ENCODE measurements at places on chromosomes 2 and 18.

DNA sequence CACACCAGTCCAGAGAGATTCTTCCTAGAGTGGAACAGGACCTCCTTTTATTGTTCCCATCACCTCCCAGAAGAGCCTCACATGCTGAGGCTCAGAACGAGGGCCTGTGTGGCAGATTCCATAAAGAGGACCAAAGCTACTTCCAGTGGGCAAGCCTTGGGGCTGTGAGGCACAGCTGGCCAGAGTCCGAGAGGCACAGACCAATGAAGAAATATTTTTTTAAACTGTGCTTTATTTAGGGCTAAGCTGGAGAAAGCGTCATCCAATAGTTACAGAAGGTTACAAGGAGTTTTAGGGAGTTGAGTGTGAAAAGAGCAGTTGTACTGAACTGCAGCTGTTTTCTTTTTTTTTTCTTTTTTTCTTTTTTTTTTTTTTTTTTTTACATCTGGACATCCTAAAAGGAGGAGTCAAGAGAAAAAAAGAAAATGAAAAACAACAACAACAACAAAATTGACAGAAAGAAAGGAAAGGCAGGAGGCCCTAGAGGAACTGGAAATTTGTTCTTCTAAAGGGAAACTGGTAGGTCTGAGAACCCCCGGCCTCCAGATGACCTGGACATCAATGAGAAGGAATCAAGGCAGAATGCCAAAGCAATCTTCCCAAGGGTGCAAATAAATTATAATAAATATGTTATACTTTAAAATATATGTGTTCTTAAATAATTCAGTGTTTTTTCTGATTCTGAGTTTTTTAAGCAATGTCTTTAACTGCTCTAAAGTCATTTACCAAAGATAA lies 322.6 kb downstream of the CELF4 start:
- no peak for DNase-seq

DNA sequence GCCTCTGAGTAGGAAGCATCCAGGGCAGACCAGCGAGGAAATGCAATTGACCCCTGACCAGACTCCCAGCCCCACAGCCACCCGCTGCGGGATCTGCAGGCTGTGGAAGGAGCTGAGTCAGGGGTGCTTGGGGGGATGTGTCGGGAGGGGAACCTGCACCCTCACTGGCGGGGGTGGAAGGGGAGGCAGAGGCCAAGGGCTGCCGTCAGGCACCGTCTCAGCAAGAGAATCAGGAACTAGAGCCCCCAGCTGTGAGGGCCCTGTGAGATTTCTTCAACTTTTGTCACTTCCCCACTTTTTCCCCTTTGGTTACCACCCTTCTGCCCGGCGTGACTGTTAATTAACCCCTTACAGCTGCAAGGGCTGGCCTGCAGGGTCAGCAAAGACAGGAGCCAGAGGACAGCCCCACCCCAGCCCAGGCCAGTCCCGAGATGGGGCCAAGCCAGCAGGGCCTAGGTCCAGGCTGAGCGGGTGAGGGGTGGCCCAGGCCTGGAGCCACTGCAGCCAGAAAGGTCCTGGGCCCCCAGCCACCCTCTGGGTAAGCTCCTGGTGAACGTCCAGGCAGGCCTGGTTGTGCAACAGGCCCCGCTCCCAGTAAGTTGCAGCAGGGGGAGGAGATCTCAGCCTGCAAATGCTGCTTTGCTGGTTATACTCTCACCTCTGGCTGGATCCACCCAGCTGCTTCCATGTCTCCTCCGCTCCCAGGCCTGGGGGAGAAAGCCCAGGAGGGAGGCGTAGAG lies 147.0 kb upstream of the ID2 start:
- DNase-seq: no peak

GRCh38 chr2:24332791-24333540 lies 27.4 kb downstream of the ITSN2 start:
- no peak for DNase-seq

GRCh38 chr2:18369760-18370159 lies 190.7 kb downstream of the RDH14 start:
- DNase-seq: no peak

DNA sequence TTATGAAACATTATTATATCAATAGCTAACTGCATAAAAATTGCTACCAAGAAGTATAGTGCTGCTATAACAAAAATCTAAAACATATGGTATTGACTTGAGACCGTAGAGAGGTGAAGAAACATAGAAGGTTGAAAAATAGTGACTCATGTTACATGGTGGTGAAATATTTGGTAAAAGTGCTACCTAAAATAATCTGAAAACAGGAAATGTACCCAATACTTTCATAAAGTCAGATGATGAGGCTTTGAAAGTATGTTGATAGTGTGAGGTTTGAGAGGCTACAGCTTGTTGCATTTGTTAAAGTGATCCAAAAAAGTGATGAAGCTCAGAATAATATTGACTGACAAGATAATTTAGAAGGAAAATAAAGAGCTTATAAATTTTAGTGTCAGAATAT lies 718.7 kb upstream of the SLC8A1 start:
- DNase-seq: no peak

DNA sequence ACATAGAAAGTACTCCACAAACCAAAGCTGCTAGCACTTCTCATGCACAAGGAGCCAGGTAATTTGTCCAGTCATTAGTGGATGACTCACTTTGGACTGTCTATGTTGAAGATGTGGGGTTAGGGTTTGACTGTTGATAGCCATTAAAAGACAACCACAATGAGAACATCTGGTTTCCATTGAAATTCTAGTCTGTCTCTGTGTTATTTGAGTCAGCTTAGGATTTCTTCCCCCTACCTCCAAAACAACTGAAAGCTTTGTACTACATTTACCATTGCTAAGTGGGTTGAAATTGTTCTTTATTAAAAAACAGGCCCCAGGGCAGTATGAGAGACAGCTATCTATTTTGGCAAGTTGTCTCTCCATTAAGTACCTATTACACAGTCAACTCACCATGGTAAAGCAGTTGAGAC lies 50.2 kb upstream of the ANKRD44 start:
- DNase-seq: no peak

DNA sequence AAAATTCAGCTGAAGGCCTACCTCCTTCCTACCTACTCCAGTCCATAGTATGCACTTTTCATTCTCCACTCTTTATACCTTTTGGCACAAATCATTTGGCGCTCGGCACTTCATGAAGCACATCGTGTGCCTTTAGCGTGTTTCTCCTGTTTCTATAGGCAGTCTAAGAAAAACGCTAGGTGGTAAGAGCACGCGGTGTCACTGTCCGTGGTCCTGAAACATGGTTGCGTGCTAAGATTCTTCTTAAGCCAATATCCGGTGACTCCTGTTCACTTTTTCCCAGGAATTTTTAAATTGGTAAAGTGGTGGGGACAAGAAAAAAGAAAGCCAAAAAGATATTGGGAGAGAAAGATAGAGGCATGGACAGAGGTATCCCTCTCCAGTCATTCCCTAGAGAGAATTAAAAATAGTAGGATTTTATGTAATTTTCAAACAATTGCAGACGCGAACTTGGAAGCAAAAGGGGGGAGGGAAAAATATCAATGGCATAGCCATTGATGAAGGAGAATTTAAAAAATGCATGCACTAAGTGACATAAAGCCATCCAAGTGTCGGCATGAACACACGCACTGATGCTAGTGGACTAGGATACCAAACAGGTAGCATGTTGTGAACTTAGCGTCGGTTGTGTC lies 1.4 kb upstream of the CTNNA2 start:
- DNase-seq: peak; percentile 30

DNA sequence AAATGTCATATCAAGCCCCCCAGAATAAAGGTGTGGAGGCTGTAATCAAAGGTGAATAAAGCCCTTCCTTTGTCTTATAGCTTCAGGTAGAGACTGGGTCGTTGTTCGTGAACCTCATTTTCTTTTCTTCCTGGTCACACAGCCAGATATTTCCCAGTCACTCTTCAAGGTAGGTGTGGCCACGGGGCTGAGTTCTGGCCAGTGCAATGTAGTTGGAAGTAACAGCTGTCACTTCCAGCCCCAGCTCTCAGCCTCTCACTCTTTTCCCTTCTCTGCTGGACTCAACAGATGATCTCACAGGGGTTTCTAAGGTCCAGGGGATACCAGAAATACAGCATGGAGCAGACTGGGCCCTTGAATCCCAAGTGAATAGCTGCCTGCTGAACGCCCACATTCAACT lies 15.8 kb upstream of the TRPM8 start:
- no peak for DNase-seq

DNA sequence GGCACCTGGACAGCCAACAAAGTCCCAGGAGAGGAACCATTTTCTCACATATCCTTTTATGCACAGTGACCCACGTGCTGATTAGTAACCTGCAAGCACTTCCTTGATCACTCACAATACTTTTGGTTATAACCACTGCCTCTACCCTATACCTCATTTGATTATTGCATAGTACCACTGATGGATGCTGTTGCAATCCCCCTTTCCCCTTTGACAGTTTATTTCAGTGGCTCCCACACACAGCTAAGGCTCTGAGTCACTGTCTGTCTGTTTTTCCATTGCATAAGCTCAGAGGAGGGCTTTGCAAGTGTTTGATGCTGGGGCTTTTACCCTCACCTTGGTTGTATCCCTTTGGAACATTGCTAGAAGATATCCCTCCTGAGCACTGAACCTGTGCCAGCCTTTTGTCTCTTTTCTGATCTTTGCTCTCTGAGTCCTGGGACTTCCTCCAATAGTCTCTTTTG lies 101.7 kb upstream of the RBBP8 start:
- no peak for DNase-seq

- DNase-seq: no peak
Measured at GRCh38 chr2:176106581-176107539, at the start of gene HOXD11. HOXD11 (plus strand) TSS chr2:176107280; CDS start chr2:176107356, 76 bp downstream.

GRCh38 chr2:220315098-220315823 lies 687.8 kb downstream of the SLC4A3 start:
- DNase-seq: no peak

- DNase-seq: no peak
Measured at GRCh38 chr2:150911766-150912280, 349.8 kb downstream of the RBM43 start.

GRCh38 chr18:56067214-56067894 lies 479.4 kb upstream of the TCF4 start:
- DNase-seq: no peak

GRCh38 chr2:189188115-189188805 lies 8.7 kb upstream of the COL5A2 start:
- DNase-seq: no peak

GRCh38 chr2:158740621-158741020 lies 54.5 kb upstream of the DAPL1 start:
- no peak for DNase-seq

DNA sequence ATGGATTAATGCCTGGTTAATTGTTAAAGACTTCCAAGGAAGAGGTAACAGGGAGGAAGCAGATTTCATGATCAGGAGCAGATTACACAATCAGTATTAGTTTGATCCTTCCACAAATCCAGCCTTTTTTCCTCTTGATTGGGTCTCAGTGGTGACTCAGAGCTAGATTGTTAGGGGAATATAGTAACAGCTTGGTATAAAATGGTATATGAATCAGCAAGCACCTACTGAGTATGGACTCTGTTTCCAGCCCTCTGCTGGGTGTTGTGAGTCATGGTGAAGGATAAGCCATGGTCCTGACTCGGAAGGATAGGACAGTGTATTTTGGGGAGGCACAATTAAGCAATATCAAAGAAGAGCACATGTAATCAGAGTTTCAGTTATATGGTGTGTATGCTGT lies 272.4 kb upstream of the DPP10 start:
- no peak for DNase-seq

DNA sequence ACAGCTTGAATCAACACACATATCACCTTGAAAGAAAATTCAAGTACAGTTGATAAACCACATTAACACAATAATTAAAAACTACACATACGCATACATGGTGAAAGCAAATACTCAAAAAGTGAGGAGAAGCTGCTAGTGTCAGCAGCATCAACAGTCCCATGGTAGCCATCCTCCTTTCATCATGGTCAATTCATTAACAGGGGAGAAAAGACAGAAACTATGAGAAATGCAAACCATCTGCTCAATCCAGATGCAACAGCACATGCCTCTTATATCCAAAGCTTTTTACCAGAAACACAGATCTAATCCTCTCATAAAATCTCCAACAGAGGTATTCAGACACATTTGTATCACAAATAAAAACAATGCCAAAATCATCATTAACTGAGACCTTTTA lies 81.9 kb upstream of the CHRNA1 start:
- no peak for DNase-seq

GRCh38 chr2:170548304-170548703 lies 166.8 kb upstream of the SP5 start:
- no peak for DNase-seq

DNA sequence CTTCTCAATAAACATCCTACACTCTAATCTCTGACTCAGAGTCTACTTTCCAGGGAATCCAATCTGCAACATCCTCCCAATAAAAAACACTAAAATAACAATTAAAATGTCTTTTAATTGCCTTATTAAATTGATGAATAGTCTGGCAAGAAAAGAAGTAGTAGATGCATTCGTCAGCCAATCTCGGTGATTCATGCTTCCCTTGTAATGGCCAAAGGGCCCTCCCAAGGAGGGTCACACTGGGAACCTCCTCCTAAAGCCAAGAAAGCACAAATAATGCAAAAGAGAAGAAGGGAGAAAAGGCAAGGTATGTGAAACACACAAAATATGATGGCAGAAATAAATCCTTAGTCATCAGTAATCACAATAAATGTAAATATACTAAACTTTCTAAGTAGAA lies 16.8 kb downstream of the ST8SIA5 start:
- no peak for DNase-seq

GRCh38 chr2:159090514-159091201 lies 122.2 kb downstream of the TANC1 start:
- DNase-seq: no peak

- DNase-seq: no peak
Measured at GRCh38 chr2:101931402-101931801, 60.4 kb upstream of the IL1R2 start.

GRCh38 chr2:110677530-110678456 lies at the start of gene BUB1:
BUB1 (minus strand) TSS chr2:110678063; CDS start chr2:110677995, 68 bp downstream.
- peak; percentile 82 for DNase-seq

DNA sequence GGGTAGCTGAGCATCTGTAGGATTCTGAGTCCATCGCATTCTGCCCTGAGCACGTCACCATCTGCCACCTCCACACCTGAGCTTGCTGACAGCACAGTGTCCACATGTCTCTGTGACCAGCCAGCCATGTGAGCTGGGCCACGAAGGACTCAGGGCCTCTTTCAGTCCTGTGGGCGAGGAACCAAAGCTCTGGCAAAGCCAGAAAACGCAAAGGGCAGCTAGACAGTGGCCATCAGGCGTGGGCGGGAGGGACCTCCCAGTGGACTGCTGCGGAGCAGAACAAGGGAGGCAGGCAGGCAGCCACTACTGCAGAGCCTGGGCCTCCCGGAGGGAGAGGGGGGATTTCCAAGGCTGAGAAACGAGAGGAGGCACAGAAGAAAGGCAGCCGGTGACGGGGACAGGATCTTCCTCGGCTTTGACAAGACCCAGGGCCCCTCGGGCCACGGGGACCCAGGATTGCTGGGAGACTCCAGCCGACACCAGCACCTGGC lies 274.6 kb upstream of the SALL3 start:
- no peak for DNase-seq

DNA sequence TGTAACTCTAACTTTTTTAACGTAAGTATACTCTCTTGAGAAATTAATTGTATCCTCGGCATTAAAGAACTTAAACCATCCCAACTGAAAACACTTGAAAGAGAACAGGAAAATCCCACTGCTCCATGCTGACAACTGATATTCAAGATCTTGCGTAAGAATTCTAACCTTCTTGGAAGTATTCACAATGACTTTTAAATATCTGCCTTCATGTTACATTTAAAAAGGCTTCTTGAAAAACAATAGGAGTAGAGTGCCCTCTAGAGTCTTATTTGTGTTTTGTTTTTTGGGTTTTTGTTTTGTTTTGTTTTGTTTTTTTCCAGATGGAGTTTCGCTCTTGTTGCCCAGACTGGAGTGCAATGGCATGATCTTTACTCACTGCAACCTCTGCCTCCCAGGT lies 65.4 kb upstream of the DNAJC10 start:
- no peak for DNase-seq
